ENCODE measurements at places on chromosomes 7 and 10.
A peak's percentile ranks its signal among the peaks of the same experiment; 100 is the strongest.

GRCh38 chr10:131946321-131946751 lies 35.4 kb downstream of the BNIP3 start:
- no peak for DNase-seq

- DNase-seq = no peak
Observed at GRCh38 chr10:61099756-61100155, 155.8 kb upstream of the RHOBTB1 start.

DNA sequence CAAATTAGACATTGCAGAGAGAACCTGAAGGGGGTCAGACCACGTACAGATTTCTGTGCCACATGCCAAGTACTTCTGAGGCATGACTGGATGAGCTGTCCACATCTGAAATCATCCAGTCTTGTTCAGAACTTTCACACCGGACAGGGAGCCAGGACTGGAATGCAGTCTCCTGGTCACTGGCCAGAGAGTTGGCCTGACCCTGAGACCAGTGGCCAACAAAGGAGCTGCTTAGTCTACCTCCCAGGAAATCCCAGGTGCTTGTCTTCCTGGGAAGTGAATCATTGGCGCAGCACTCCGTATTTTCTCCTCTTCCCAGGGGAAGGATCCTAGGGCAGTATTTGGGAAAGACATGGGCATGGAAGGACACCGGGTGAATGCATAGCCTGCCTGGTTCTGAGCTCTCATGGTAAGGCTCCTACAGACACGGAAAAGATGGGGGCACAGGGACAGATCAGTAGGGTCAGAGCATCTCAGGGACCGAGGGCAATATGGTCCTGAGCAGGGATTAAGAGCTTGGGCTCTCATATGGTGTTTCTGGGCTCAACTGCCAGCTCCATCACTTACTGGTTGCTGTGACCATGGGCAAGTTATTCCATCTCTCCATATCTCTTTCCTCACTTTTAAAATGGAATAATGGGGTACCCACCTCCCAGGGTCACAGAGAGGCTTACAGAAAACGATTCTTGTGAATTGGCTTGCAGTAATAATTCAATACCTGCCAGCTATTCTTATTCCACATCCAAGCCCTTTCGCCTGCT lies 1.3 kb upstream of the SCD start:
- no peak for DNase-seq

DNA sequence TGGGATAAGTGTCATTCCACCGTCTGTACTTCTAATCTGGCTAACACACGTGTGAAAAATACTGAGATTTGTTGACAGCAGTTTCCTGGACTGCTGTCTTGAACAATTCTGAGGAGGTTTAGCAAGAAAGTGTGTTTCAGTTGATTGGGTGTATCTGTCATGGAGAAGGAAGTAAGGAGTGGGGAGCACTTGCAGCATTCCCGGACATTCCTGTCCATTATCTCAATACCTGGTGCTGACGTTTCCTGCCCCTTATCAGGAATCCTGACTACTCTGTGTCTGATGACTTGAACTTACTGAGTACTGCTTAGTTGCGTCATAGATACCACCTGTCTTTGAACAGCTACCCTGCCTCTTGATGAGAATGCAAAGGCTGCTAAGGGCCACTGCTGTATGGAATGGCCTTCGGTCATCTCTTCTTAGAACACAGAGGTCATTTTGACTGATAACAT lies 72.0 kb upstream of the VKORC1L1 start:
- no peak for DNase-seq

DNA sequence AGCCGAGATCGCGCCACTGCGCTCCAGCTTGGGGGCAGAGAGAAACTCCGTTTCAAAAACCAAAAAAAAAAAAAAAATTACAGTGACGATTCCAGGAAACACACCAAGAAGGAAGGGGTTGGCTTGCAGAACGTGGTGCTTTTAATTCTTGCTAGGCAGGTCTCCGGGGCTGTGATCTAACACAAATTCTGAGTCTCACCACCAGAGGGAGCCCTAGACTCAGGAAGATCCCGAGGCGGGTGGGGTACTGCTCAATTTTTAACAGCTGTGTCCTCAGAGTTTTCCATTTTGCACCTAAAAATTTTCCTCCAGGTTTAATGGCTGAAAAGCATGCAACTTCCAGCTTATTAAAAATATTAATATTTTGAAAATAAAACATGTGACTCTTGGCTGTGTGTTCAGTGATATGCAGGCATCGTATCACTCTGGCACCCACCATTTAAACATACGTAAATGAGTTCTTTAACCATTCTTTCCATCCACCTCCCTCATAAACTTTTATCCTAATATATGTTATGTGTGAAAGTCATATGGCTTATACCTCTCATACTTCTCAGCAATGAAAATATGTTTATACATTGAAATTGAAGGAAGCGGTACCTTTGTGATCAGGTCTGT lies 26.5 kb upstream of the NUB1 start:
- peak; percentile 61 for DNase-seq

- DNase-seq = no peak
Observed at GRCh38 chr10:52064084-52064845, 249.8 kb upstream of the DKK1 start.

- DNase-seq = no peak
Observed at GRCh38 chr10:29037348-29038113, 251.3 kb upstream of the LYZL1 start.

GRCh38 chr10:2886662-2887061 lies 180.7 kb upstream of the PFKP start:
- no peak for DNase-seq

- DNase-seq = no peak
Observed at GRCh38 chr10:113704637-113705343, 25.1 kb downstream of the CASP7 start.

DNA sequence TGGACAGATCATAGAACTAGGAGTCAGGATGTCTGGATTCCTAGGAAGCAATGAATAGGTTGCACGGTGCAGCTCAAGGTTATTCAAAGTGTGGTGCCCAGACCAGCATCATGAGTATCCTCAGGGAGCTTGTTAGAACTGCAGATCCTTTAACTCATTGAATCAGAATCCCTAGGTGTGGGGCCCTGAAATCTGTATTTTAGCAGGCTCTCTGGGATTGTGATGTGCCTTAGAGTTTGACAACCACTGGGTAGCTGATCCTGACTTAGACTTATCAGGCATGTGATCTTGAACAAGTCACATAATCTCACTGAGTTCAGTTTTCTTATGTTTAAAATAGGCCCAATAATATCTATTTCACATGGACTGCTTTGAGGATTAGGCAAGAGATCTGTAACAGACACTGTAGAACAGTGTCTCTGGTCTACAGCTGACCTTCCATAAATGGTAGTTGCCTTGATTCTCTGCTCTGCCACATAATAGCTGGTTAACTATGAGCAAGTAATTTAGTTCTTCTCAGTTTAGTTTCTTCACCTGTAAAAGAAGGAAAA lies 46.4 kb upstream of the ATRNL1 start:
- no peak for DNase-seq

DNA sequence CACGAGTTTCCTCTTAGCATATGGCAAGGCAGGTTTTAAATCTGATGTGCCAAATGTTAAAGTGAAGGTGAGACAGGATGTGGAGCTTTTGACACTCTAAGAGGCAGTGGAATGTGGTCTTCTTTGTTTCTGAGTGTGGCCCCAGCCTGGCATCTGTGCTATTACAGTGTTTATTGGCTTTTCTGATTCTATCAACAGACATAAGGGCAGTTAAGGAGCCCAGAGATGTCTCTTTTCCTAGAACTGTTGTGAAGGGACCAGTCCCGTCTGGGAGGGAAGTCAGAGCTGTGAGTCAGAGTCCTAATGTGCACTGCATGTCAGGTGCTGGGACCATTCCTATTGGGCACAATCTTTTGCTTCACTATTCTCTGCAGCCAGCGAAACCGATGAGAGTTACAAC lies 32.5 kb downstream of the TRUB1 start:
- DNase-seq = no peak

DNA sequence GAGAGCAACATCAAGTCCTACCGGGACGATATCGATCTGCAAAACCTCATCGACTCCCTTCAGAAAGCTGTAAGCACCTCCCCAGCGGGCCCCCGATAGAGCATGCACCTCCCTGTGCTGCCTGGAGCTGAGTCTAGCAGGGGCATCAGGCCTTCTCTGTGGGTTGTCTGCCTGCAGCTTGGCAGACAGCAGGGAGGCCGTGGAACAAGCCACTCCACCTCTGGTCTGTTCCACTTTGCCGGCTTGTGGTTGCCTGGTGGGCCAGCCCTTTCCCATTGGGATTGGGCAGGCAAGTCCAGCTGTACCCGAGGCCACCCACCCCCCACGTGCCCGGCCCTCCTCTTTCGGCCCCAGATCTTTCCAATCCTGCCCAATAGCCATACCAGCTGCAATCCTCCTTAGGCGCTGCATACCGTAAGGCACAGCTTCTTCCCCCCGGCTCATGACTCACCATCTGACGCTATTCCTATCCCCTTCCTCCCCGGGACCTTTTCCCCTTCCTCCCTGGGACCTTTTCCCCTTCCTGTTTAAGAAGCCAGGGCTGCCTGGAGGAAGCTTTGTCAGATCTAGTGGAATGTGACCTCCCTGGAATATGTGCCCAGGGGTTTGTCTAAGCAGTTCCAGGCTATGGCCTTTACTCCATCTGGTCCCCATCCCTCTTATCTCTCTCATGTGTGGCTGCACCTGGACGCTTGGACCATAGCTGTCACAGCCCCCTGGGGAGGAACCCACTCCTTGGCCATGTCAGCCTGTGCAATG lies 28.1 kb upstream of the SH2D4B start:
- DNase-seq = no peak

- no peak for DNase-seq
Observed at GRCh38 chr7:69858471-69858870, 260.2 kb downstream of the AUTS2 start.

DNA sequence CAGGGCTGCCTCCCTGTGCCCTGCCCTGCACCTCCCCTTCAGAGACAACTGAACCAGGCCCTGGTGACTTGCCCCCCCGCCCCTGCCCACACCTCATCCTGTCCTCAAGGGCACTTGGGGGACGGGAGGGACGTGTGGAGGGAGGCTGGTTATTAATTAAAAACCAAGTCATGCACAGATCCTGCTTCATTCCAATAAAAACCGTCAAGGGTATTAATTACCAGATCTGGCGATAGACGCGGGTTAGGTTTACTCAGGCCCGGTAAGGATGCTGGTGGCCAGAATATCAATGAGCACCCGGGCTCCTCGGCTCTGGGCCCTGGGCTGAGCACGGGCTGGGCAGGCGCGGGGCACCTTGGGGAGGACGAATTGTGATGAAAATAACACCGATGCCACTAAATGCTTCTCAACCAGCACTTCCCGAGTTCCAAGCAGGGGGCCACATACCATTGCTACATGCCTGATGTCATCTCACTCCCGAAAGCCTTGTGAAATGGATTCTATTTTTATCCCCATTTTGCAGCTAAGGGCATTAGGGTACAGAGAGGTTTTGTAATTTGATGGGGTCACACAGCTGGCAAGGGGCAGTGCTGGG lies 24.5 kb upstream of the GTF2IRD1 start:
- no peak for DNase-seq

GRCh38 chr7:7177044-7177517 lies 5.3 kb upstream of the C1GALT1 start:
- no peak for DNase-seq

- DNase-seq = no peak
Observed at GRCh38 chr10:52779541-52780390, 7.2 kb upstream of the MBL2 start.

DNA sequence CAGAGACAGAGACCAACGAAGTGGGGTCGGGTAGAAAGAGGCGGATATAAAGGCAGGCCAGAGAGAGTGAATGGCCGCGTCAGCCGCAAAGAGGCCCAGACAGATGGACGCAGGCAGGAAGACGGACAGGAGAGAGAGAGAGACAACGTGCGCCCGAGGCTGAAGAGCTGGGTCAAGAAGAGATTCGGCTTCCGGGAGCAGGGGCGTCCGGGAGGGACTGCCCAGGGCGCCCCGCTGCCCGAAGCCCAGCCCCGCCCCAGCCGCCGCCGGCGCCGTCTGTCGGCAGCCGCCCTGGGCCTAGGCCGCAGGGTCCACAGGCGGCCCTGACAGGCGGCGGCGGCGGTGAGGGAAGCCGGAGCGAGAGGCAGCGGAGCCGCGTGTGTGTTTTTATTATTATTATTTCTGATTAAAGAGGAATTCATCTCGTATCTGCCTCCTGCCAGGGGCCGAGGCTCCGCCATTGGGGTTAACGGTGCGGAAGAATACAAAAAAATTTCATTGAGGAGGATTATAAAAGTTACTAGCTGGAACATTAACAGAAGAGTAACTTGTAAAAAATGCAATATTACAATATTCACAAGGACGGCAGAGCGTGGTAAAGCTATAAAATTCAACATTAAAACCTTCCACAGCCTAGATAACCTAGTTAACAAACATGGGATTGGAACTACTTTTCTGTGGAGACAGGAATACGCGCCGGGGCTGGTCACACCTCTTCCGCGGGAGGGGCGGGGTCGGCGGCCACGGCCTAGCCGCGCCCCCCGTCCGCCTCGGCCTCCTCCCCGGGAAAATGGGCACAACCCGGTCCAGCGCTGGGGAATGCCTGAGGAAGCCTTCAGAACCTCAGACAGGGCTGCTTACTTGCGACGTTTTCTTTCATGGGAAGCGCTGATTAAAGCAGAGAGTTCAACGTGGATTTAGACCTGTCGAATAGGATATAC lies 29.7 kb upstream of the PAX2 start:
- DNase-seq = no peak

DNA sequence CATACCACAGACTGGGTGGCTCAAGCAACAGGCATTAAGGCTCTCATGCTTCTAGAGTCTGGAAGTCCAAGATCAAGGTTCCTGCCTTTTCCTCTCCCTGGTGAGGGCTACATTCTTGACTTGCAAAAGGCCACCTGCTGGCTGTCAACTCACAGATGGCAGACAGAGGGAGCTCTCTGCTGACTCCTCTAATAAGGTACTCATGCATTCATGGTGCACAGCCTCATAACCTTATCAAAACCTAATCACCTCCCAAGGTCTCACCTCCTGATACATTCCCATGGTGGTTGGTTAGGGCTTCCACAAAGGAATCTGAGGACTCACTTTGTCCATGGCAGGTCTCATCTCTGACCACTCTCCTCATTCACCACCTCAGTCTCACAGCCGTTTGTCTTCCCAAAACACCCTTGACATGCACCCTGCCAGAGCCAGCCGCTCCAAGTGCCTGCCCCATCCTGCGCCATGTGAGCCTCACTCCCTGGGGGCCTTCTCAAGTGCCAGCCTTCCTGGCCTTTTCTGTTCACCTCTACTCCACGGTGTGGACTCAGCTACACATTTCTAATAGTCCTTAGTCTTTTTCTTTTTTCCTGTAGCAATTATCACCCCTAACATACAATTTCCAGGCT lies 400.3 kb upstream of the ADARB2 start:
- DNase-seq = no peak
